ENCODE measurements at places on chromosomes 7 and 10.

DNA sequence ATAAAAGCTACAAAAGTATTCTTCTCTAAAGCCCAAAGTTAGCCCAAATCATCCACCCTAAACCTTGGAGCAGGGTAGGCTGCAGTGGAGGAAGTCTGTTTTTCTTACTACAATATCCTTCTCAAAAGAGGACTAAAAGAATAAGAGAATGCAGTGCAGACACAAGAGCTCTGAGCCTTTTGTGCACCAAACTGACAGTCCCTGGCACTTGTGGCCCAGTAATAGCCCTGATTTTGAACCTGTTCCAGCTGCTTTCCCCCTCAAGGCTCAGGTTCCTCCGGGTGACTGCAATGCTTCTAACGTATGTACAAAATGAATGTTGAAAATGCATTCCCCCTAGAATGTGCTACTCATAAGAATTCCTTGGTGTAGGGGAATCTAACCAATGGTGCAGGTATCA lies 154.4 kb downstream of the JAZF1 start:
- DNase-seq: no peak

GRCh38 chr10:80429521-80429973 lies 21.2 kb downstream of the PRXL2A start:
- DNase-seq: no peak

DNA sequence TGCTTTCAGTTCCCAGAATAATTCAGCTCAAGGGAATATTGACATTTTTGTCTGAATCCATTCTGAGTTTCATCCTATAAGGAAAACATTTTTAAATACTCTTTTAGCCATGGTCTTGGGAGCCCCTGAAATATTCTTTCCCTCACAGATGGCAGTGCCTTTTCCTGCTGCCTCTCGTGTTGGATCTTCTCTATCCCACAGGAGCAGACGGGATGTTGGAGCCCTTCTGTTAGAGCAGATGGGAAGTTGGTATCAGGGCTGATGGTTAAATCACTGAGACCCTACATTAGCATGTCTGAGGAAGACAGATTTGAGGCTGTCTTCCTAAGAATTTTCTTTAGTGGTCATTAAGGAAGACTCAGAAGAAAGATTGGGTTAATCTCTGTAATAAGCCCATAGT lies 737.8 kb downstream of the LRMDA start:
- DNase-seq: no peak

- no peak for DNase-seq
Measured at GRCh38 chr7:15396210-15397158, 165.3 kb downstream of the AGMO start.

GRCh38 chr7:93957767-93958166 lies 36.2 kb downstream of the GNG11 start:
- DNase-seq: no peak

- DNase-seq: no peak
Measured at GRCh38 chr7:105992905-105993304, 29.8 kb downstream of the CDHR3 start.

GRCh38 chr10:122077311-122077875 lies 88.4 kb downstream of the TACC2 start:
- DNase-seq: no peak
